AG04449 (cell line): ENCODE measurements at places on chromosomes 7 and 10.

DNA sequence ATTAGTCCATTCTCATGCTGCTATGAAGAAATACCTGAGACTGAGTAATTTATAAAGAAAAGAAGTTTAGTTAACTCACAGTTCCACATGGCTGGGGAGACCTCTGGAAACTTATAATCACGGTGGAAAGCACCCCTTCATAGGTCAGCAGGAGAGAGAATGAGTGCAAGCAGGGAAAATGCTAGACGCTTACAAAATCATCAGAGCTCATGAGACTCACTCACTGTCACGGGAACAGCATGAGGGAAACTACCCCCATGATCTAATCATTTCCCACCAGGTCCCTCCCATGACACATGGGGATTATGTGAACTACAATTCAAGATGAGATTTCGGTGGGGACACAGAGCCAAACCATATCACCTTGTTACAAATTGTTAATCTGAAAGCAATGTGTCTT, 15.8 kb downstream of the TAS2R39 start:
- no peak for DNase-seq

GRCh38 chr7:117480978-117481377, 1.2 kb downstream of the CFTR start:
- DNase-seq: no peak

GRCh38 chr7:151456782-151457181, 16.8 kb upstream of the CRYGN start:
- DNase-seq: no peak

GRCh38 chr7:88396295-88396947, 89.7 kb upstream of the STEAP4 start:
- DNase-seq: no peak

DNA sequence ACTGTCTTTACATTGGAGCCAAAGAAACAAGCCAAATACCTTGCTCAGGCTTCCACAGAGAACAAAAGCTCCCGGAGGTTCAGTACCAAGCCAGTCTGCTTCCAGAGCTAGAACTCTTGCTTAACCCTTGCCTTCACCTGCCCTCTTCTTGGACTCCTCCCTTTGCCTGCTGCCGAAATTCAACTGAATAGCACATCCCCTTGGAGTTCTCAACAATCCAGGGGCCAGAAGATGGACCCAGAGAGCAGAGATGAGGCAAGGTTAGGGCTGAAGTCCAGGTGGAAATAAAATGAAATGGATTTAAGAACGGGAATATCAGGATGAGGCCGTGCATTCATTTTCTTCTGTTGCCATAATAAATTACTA, 876 bp upstream of the PIK3AP1 start:
- DNase-seq: no peak

DNA sequence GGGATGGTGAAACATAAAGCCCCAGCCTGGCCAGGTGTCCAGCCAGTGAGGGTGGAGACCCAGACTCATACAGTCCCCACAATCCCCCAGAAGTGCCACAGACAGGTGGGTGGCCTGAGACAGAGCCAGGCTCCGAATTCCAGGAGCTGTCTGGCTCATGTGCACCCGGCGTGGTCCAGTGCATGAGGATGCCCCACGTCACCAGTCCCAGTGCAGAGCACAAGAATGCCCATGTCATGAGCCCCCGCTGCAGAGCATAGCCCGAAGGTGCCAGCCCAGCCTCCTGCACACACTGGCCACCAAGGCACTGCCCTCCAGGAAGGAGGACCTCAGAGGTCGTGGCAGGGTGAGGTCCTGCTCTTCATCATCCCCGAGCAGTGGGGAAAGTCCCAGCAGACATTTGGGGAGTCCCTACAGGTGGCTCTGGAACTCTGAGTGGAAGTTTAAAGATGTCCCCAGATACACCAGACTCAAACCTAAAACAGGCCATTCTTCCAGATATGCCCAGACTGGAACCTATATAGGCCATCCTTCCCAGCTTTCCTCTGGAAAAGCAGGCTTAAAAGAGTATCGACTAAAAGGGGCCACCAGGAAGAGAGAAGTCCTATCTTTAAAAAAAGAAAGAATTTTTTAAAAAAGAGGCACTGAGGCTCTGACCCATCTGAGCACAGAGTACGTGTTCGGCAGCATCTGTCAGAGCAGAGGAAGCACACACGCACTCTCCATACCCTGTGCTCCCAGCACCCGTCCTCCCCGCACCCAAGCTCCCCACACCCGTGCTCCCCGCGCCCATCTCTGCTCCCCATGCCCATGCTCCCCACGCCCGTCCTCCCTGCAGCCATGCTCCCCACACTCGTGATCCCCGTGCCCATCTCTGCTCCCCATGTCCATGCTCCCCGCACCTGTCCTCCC, 11.5 kb downstream of the DIP2C start:
- DNase-seq: no peak

- no peak for DNase-seq
Measured at GRCh38 chr7:156360835-156361234, 279.7 kb upstream of the RNF32 start.
